ENCODE measurements at places on chromosomes 5 and 9.
A peak's percentile ranks its signal among the peaks of the same experiment; 100 is the strongest.

DNA sequence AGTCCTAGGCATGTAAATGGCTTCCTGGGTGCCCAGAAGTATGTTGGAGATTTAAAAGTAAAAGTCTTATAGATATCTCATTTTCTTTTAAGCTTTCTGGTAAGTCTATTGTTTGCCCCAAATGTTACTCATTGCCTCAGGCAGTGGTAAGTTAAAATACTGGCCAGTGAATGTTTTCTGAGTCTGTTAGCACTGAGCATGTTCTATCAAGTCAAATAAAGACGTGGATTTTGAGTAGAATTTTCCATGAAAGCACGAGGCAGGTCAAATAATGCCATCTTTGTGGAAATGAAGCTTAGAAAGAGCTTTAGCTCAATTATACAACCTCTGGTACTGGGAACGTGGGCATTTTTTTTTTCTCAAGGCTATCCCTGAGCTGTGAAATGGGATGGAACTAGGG, 651.3 kb upstream of the ACO1 start:
- DNase-seq: no peak

DNA sequence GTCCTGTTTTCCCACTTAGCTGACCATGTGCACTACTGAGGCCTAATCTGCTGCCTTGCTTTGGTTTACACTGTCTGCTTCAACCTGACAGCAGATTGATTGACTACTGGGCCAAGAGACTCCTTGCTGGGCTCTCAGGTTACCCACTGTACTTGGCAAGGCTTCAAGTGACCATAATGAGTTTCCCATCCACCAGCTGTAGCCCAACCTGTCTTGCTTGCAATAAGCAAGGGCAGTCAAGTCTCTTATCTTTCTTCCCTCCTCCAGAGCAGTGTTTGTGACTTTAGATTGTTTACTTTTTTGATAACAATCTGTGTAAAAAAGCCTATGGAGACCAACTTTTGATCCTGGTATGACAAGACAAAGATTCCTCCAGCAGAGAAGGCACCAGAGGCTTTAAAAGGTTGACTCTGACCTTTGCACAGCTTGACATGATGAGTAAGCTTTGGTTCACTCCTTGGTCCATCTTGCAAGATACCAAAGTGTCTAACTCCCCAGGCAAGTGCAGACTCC, 912.3 kb upstream of the SEMA6A start:
- DNase-seq: no peak

- DNase-seq: no peak
Observed at GRCh38 chr9:127140842-127141675, 18.6 kb upstream of the ANGPTL2 start.

- DNase-seq: no peak
Observed at GRCh38 chr9:87067426-87067825, 120.1 kb upstream of the GAS1 start.

- DNase-seq: peak; percentile 81
Observed at GRCh38 chr5:127088251-127088650, 14.9 kb upstream of the C5orf63 start.

DNA sequence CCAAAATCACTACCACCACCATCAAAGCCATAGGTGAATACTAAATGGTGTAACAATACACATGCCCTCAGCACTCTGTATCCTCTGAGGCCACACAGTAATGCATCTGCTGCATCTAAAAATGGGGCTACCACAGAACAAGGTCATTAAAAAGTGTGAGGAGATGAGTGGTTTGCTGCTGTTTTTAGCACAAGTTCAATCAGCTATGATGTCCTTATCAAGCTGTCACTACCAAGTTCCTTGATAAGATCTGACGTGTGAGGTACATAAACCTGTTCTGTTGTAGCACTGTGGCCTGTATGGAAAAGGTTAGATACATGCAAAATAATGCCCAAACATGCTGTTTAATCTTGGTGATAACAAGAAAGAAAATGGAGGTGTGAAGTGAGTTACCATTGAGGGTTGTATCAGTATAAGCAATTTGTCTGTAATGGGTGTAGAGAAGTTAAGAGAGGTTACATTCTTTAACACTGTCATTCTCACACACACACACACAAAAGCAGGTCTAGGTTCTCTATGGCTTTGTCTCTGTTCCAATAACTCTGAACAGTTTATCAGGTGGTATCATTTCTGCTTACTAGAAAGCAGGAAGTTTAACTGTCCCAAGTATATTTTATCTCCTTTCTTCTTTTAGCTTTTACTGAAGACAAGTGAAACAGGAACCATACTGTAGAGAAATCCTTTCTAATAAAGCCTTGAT, 252.9 kb downstream of the CWC27 start:
- no peak for DNase-seq

GRCh38 chr9:136709454-136710109, 2.8 kb upstream of the DIPK1B start:
- no peak for DNase-seq

GRCh38 chr5:181167814-181168488, 20.6 kb downstream of the OR2V2 start:
- no peak for DNase-seq

GRCh38 chr9:16688814-16689213, 181.7 kb downstream of the BNC2 start:
- no peak for DNase-seq

- DNase-seq: no peak
Observed at GRCh38 chr9:16752601-16753000, 117.9 kb downstream of the BNC2 start.

- DNase-seq: no peak
Observed at GRCh38 chr9:14081745-14082144, 232.2 kb downstream of the NFIB start.

GRCh38 chr9:18754537-18754936, 278.5 kb downstream of the SAXO1 start:
- DNase-seq: no peak

DNA sequence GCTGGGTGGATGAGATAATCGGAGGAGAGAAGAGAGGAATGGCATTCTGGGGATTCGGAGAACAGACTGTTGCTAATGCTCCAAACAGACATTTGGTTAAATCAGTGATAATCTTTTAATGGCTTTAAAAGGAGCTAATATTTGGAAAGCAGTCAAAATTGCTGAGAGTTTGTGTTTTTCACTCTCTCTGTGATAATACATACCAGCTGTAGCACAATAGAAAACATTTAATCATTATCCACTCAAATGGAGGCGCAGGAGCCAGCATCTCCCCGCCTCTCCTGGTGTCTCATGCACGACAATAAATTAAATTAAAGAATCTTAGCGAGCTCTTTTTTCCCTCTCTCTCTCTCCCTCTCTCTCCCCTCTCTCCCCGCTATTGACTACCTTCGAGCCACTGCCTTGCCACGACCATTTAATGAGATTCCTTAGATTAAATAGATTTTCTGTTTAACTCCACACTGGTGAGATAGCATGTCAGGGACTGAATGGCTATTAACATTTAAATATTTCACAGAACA, 268.6 kb upstream of the MVB12B start:
- DNase-seq: no peak

DNA sequence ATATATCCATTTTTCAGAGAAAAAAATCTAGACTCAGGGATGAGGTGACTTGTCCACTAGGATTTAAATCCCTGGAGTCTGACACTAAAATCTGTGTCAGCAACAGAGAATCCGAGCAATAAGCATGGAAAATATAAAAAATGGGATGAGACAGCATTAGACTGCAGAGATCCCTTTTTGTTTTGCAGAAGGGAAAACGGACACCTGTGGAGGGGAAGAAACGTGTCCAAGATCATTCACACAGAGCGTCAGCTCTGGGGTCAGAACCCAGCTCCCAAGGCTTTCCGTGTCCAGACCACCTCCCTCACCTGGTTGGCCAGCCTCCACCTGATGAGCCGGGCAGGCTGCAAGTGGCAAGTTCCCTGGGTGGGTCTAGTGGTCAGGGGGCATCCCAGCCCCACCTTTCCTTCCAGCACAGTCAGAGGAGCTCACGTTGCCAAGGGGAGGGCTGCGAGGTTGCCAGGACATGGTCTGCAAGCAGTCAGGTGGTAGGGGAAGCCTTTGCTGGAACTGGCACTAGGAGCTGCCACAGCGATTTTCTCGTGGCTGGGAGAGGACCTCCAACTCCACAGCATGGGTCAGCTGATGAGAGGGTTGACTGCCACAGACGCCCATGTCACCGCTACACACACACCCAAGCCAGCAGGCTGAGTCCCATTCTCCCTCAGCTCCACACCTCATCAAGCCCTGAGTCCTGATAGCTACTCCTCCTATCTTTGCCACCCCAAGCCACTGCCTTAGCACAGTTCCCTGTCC, 65.9 kb upstream of the CPLX2 start:
- DNase-seq: no peak

DNA sequence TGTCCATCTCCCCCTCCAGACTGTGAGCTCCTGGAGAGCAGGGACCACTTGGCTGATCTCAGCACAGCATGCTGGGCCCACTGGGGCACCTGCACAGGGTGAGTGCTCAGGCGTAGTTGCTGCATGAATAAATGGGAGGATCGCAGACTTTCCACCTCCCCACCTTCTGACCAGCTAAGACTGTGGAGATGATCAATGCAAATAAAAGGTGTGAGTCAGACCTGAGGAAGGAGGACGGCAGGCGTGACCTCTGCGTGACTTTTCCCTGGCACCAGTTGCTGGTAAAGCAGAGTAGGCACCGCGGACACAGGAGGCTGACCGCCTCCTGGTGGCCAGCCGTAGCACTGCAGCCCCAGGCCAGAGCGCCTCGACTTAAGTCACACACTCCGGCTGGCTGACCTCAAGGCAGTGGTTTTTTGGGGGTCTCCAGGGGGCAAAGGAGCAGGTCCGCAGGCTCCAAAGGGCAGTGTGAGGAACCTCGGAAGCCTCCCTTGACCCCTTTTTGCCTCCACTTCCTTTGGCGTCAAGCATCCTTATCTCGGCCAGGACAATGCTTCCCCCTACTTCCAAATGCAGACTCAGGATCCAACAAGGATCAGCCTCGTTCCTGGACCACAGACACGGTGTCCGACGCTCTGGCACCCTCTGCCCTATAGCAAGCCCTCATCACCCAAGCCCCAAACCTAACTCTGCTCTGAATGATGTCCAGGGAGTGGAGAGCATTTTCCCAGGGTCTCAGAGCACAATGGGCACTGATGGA, 12.7 kb upstream of the TDRD7 start:
- DNase-seq: no peak

GRCh38 chr9:114696814-114697544, 15.0 kb upstream of the TEX48 start:
- DNase-seq: peak; percentile 31

Measured in amniotic stem cell (primary cell).